Stimulated activated CD8-positive, alpha-beta memory T cell treated with anti-CD3 and anti-CD28 coated beads, Interleukin-2, amount 100 ng/mL, for 1 hour (primary cell): ENCODE measurements at places on chromosomes 2 and 18.

DNA sequence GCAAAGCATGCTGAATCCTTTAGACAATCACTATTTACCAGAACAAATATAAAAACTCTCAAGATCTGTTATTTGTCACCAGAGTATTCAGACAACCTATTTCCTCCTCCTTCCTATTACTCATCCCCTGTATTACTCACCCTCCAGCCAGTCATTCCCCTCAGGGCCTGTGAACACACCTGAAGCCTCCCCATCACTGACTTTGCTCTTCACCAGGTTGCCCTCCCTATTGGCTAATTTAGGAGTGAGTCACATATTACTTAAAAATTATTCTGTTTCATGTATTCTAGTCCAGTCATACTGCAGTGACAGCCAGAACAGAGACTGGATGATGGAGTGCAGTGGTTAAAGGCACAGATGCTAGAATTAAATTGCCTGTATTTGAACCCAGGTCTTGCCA, 3.7 kb upstream of the ATG16L1 start:
- DNase-seq: no peak

GRCh38 chr2:229611360-229611759, 103.0 kb downstream of the DNER start:
- no peak for DNase-seq

- DNase-seq: peak; percentile 18
Measured at GRCh38 chr2:84939426-84940087, 31.4 kb upstream of the KCMF1 start.

- no peak for DNase-seq
Measured at GRCh38 chr2:158817588-158817987, 22.5 kb downstream of the DAPL1 start.

GRCh38 chr18:49768051-49768391, 45.3 kb downstream of the ACAA2 start:
- no peak for DNase-seq

- no peak for DNase-seq
Measured at GRCh38 chr2:234060236-234060635, 9.7 kb downstream of the SPP2 start.

DNA sequence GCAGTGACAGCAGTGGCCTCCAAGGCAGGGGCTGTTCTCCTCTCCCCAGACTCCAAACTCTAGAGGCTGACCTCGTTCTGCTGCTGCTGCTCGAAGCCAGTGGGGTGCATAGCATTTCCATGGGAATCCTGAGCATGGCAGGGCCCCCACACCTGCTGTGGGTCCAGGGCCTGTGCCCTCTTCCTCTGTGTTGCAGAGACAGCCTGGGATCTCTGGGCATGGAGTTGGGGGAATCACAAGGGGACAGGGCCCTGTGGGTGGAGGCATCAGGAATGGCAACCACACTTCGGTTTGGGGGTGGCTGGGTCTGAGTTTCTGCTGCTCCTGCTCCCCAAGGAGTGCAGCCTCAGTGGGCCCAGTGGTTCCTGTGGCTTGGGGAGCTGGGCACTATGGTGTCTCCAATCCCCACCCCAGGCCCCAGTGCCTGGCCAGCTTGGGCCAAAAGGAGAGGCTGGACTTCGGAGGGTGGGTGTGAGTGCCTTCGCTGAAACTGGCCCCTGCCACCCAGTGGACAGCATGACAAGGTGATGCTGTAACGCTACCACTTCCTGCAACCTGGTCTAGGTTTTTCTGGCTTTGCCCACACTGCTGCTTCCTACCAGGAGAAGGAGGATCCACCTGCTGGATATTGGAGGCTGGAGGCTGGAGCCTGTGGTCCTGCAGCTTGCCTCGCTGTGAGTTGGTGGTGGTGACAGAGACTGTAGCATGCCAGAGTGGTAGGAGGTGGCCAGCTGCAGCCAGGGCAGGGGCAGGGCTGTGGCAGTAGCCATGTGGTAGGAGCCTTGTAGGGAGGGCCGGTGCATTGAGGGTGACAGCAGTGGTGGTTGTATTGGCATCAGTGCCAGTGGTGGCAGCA, 56.6 kb downstream of the SOWAHC start:
- DNase-seq: no peak

GRCh38 chr2:185833864-185834263, 95.3 kb downstream of the FSIP2 start:
- DNase-seq: no peak

DNA sequence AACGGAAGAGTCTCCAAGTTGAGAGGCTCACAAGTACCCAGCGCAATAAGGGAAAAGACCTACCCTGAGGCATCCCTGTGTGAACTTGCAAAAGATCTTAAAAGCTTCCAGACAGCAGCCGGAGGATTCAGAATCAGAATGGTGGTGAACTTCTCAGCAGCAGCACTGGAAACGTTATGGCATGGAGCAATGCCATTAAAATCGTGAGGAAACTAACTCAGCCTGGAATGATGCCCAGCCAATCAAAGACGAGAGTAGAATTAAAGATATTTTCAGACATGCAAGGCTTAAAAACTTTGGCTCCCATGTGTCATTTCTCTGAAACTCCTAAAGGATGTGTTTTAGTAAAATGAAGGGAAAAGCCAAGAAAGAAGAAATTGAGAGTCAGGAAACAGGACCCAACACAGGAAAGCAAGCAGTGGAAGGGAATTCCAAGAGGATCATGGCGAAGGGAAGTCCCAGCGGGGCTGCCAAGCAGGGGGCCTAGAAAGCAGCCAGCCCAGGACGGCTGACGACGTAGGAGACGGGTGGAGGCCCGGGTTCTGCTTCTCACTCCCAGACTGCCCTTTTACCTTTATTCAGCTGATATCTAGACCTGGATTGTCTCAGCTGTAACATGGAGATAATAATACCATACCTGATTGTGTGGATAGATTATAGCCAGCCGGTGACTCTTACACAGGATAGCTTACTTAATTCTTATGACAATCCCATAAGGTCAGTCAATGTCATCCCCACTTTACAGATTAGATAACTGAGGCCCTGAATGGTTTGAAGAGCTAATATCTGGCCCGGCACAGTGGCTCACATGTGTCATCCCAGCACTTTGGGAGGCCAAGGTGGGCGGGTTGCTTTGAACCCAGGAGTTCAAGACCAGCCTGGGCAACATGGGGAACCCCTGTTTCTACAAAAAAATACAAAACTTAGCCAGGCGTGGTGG, 92.8 kb downstream of the ASAP2 start:
- no peak for DNase-seq

- no peak for DNase-seq
Measured at GRCh38 chr2:166766220-166766619, 122.1 kb upstream of the XIRP2 start.

DNA sequence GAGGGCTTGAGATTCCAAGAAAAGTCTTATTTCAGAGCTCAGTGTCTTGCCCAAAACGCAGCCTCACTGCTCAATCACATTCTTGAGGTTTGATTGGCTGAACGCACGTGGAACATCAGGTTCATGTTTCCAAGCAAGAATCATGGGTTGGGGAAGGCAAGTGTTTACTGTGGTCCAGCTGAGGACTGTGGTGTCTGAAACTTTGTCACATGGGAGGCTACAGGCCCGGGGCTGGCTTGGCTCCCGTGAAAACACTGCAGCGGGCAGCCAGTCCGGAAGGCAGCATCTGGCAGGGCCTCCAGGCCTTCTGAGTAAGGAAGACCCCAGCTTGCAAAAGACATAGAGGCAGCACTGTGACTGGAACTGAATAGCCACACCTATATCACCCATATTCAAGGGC, 84.7 kb downstream of the POLR1A start:
- DNase-seq: no peak

GRCh38 chr2:221463241-221463896, 108.7 kb downstream of the EPHA4 start:
- no peak for DNase-seq

DNA sequence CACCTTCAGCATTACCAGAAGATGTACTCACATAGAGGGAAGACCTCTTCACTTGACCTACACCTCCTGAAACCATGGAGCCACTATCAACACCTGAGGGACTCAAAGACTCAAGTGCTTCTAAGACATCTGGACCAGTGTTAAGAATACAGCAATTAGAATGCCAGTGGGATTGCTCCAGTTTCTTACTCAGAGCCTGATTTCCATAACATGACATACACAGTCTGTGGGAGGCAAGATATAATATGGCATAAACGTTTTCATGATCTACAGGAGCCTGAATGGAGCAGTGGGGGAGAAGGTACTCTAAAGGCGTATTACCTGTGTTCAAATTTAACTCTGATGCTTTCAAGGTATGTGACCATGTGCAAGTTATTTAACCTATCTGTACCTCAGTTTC, 57.2 kb downstream of the ZNF385B start:
- no peak for DNase-seq

DNA sequence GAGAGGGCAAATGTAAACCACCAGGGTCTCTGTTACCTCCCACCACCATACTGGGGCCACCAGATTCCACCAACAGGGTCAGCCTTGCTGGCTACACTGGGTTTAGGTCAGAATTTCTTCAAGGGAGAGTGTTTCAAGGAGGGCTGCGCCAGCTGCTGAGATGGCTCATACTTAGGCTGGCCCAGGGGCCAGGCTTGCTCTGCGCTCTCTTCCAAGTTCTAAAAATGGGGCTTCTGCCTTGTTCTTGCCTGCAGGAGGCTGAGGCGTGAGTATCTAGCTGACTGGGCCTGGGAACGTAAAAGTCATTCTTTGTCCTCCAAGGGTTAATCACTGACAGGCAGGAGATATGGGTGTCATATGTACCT, 28.1 kb downstream of the MRPL33 start:
- DNase-seq: no peak

DNA sequence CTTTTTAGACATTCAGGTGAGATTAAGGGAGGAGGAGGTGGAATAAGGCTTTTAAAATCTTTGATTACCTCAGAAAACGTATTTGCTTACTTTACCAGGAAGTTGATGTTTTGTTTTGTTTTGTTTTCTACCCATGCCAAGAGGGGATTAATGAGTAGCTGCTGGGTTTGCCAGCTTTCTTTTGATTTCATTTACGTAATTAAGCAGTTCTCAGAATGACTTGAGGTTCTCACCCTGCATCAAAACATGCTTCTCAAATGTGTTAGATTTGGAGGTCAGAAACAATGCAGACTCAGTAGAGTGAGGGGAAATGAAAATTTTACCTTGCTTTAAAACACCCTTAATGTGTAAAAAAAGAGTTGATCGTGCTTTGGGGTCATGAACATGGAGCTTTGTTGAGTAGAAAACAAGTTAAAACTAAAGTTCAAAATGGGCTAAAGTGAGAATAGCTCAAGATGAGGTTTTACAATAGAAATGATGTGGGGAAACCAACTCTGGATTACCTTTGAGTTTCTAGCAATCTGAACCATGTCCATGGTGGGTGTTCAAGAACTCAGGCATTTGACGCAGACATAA, 217.1 kb upstream of the EPAS1 start:
- no peak for DNase-seq

GRCh38 chr2:135257383-135258090, 205.4 kb downstream of the RAB3GAP1 start:
- no peak for DNase-seq

GRCh38 chr2:239831861-239832489, 193.2 kb downstream of the NDUFA10 start:
- DNase-seq: no peak

DNA sequence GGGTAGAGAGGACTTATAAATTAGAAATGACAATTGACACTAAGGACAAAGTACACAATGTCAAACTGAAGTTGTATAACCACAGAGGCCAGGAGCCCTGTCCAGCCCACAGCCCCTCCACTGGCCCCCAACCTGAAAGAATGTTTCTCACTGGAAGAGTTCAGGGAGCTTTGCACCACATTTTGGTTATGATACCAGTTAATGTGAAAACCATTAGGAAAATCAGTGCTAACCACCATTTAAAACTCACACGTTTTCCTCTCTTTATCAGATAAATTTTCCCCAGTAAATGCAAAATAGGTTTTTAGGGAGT, 6.2 kb upstream of the IL1RL2 start:
- no peak for DNase-seq

DNA sequence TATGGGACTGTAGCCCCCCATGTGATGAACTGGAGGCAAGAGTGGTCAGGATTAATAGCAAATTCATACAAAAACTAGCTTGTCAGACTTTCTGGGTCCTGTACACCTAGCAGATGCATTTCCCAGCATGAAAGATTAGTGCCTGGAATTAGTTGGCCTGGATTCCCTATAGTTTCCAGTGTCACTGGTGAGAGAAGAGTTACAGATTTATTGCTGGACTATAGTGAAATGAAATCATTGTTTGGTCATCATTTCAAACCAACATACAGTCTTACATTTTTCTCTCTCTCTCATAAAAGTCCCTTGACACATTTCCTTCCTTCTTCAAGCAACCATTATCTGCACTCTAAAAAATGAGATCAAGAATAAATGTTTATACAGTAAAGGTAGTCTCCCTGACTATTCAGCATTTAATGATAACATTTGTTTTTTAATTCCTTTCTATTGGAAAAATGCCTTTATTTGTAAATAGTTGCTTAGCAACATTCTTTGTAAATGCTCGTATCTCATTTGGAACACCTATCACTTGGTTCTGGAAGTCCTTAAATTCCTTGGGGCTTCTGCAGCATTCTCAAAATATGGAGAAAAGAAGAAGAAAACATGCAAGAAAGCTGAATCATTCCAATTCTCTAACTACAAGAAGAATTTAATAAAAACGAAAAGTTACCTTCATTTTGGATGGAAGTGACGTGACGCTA, 144.4 kb downstream of the MREG start:
- no peak for DNase-seq

DNA sequence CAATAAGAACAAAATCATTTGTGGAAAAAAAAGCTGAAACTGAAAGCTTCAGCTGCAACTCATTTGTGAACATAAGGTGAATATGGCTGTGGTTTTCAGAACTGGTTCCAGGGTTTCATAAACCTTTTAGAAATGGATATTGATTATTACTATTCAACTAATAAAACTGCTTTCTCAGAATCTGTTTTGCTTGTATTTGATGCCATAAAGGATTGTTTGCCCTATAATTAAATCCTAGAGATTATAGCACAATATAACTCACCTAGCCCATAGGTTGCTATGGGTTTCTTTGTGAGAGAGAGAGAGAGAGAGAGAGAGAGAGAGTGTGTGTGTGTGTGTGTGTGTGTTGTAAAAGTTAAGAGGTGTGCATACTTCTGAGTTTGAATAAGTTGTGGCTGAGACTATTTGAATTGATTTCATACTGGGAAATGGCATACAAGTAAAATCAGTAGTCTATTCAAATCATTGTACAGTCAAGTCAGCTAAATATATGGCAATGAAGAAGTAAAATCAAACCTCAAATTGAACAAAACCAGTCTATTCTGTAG, 339.2 kb downstream of the ARHGAP15 start:
- DNase-seq: no peak
